ENCODE measurements at places on chromosomes 12 and 14.

DNA sequence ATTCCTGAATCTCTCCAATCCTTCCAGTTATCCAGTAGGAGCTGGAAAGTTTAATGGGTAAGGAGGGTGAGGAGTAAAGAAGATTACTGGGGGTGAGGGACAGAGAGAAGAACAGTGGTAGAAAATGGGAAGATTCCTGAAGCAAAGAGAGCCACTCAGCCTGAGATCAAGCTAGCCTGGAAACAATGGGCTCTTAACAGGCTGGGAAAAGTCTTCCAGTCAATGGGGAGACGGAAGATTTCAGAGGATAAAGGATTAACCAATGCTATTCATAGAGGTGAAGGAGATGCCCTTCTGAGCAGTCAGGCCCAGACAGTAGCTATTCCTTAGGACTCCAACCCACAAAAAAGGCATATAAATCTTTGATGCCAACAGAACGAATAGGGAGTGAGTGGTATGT is 14.8 kb downstream of the GDF11 start:
- DNase-seq = no peak

- no peak for DNase-seq
These were observed 71.1 kb downstream of the PRKD1 start for GRCh38 chr14:29856516-29856915.

DNA sequence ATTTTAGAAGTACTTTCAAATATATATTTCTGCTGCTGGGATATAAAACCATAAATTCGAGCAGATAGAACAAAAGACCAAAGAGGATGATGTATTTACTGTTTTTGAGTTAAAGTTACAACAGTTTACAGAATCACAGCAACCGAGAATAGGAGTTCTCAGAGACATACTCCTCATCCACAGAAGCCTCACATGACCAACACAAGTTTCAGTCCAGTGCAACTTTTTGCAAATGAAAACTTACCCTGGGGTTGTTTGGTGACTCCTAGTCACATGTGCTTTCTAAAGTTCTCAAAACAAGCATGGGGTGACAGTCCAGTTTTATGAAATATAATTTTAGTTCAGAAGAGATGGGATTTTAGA is 117.1 kb downstream of the PRKCH start:
- DNase-seq = no peak

DNA sequence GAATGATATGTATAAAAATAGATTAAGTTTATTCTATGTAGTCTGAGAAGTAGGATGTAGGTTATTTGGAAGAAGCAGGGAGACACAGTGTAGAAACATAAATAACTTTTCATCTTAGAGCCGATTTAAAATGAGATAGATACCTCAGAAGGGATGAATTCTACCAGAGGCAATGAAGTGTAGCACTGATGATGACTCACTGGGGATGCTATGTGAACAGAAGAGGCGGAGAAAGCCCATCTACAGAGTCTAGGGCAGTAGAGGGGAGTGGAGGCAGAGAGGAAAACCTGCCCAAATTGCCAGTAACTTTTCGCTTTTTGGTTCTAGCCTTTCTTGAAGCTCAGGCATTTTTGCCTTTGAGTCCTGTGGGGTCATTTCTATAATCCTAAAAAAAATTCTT is 451.8 kb downstream of the ATP23 start:
- DNase-seq = no peak

- no peak for DNase-seq
These were observed 1.2 kb upstream of the OAS1 start for GRCh38 chr12:112905451-112906089.

All from NCI-H2171 treated with DMSO at 0.1 percent for 48 hours (cell line).